Eye (tissue), 1 donor: ENCODE measurements at places on chromosomes 5 and 9.
A peak's percentile ranks its signal among the peaks of the same experiment; 100 is the strongest.

GRCh38 chr5:101424530-101425175 lies 521.6 kb upstream of the ST8SIA4 start:
- no peak for DNase-seq

DNA sequence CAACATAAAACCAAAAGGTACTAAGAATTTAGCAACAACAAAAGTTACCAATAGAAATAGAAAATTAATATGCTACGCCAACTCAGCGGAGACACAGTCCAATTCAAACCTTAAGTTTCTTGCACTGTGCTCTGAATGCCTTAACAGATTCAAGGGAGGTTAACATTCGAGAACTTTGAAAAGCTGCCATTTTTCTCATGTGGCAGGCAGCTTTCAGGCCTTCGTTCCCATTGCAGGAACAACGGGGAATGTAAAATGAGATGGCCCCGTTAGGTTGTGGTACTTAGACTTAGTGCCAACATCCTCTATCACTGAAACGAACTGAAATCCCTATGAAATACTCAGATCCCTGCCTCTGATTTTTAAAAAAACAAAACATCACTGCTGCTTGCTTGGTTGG lies 22.4 kb downstream of the FNBP1 start:
- no peak for DNase-seq

DNA sequence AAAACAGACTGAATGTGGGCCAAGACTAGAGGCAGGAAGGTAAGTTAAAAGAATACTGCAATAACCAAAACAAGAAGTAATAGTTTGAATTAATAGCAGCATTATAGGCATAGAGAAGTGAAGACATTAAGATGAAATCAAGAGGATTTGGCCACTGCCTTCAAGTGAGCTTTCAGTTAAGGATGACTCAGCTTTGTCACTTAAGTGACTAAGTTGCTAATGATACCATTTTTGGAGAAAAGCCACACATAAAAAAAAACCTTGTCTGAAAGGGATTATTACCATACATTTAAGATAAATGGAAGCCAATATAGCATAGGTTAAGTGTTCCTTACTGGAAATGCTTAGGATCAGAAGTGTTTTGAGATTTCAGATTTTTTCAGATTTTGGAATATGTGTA lies 57.0 kb downstream of the ECPAS start:
- DNase-seq = no peak

DNA sequence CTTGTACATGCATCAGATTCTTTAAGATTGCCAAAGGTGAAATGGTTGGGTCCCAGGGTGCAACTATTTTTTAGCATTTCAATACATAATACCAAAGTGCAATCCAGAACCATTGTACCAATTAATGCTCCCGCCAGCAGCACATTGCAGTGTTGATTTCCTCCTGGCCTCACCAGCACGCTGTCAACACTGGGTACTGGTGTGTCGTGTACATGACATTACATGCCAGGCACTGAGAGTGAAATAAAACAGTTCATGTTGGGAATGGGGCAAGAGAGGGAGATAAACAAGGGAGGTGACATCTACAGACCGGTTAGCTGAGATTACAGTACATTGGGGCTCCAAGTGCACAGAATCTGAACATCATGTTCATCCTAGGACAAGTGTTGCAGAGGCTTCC lies 37.8 kb downstream of the HMGCS1 start:
- no peak for DNase-seq

DNA sequence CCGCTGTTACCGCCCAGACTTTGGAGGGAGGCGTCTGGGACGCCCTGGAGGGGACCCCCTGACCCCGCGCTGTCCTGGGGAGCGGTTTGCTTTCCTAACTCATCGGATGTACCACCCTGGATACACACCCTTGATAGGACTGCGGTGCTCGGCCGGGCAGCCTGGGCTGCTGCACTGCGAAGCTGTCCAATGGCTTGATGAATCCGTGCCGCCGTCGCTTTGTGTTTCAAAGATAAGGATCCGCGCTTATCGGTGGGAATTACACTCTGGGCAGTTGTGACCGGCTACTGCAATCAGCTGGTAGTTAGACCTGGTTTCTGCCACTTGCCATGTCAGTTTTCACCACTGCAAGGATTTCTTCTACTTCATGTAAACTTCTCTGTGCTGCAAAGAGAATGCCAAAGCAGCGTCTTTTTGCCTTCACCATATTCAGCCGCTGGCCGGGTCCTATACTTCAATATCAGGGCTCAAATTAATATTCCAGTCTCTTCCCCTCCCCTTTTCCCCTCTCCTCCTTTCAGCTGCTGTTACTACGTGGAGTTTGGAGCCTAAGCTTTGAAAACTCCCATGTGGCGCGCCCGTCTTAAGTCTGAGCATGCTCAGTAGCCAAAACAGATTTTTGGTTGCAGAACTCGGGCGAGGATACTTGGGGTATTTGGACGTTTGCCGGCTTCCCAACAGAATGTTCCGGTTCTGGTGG lies 727 bp downstream of the SMAD5 start:
- DNase-seq = peak; percentile 80

DNA sequence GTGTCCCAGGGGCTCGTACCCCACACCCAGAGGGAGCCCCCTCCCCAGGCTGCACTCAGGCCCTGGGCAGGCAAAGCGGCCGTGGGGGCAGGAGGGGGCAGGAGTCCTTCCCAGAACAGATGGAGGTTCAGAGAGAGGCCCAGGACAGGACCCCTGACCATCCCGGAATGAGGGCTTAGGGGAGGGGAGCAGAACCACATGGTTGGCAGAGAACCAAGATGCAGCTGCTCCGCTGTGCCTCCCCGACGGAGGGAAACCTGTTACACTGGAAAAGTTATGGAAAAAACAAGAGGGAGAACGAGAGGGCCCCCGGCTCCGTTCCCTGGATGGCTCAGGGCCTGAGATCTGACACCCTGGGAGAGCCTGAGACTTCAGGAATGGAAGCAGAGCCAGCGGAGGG lies 22.7 kb downstream of the SLC12A7 start:
- DNase-seq = peak; percentile 48

DNA sequence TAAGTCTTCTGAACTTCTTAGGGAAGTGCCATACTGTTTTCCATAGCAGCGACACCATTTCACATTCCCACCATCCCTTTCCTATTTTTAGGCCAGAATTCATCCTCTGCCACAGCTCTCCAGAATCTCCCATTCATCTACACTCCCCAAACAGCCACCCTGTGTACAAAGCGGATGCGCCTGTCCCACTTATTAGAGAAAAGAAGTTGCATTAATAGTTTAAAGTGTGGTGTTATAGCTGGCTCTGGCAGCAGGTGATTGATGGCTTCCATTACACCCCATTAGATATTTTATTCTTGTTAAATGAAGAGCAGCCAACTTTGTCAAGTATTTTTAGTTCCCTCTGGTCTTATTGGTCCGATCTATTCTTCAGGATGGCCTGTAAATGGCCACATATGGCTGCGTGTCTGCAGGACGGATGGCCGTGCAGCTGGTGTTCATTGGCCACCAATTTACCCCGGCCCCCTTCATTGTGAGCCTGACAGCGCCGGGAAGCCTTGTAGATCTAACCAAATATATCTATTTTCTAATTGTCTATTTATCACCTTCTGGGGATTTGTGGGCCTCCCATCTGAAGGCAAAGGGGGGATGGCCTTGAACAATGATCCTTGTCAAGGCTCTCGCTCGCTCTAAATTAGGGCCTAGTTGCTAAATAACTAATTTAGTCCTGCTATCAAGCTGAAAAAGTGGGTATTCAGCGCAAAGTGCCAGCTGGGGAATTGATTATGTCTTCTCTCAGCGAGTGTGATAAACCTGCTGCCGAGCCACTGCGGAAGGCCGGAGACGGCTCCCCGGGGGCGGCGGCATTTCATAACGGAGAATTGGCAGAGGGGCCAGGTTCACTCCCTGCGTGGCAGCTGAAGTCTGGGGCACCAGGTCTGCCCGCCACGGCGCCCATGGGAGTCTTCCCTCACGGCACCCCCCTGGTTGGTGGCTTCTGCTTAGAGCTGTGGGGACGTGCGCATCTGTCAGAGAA lies 141.1 kb downstream of the MELK start:
- DNase-seq = no peak

DNA sequence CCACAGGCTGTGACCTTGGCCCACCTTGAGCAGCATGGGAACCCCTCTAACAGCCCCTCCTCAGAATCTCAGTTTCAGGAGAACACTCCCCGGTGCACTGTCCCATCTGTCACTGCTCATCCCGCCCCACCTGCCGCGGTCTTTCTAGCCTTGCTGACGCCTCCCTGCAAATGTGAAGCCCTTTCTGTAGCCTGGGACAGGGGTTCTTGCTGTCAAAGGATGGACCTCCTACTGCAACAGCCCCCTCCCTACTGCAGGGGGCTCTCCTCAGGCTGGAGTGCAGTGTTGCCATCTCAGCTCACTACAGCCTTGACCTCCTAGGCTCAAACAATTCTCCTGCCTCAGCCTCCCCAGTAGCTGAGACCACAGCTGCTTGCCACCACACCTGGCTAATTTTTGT lies 20.0 kb downstream of the OR2V1 start:
- no peak for DNase-seq

- peak; percentile 53 for DNase-seq
These were observed 51.2 kb upstream of the ZNF366 start for GRCh38 chr5:72558383-72558782.

DNA sequence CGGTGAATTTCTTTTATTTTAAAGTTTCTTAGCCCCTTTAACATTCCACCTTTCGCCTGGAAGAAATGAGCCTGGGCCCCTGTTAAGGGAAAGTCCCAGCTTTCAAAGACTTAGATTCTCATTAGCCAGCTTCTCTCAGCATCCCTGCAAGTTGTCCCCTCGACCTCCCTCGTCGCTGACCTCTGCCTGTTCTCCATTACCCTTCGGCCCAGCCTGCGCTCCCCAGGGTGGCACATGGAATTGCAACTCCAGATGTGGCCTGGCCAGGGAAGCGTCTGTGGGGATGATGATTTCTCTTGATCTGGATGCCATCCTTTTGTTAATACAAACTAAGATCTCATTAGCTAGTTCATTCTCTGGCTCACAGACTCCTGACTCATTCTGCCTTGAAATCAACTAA lies 43.4 kb upstream of the FANCC start:
- peak; percentile 60 for DNase-seq

DNA sequence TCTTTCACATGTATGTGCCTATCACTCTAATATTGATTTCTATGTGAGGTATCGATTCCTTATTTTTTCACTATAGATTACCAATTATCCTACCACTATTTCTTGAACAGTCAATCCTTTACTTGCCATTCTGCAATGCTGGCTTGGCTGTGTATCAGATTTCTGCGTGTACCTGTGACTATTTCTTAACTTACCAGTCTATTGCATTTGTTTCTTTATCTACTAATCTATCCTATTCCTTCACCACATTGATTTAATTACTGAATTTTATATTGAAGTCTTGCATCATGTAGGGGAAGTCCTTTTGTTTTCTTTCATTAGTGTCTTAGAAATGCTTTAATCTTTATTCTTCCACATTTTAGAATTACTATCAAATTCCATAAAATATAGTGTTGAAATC lies 684.8 kb downstream of the LRRC70 start:
- DNase-seq = no peak

DNA sequence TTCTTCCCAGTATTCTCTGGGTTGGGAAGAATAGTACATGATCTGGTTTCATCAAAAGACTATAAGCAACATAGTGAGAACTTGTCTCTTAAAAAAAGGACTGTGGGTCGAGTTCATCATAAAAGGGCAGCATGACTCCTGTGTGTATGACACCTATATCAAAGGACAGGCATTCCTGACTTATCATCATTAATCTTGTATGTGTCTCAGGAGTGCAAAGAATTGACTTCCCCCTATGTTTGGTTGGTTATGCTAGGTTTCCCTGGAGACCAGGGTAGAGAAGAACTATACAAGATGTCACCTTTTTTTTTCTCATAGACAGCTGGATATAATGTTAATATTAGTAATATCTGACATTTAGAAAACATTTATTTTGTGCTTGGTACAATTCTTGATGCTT lies 173.1 kb upstream of the ANKRD55 start:
- no peak for DNase-seq

DNA sequence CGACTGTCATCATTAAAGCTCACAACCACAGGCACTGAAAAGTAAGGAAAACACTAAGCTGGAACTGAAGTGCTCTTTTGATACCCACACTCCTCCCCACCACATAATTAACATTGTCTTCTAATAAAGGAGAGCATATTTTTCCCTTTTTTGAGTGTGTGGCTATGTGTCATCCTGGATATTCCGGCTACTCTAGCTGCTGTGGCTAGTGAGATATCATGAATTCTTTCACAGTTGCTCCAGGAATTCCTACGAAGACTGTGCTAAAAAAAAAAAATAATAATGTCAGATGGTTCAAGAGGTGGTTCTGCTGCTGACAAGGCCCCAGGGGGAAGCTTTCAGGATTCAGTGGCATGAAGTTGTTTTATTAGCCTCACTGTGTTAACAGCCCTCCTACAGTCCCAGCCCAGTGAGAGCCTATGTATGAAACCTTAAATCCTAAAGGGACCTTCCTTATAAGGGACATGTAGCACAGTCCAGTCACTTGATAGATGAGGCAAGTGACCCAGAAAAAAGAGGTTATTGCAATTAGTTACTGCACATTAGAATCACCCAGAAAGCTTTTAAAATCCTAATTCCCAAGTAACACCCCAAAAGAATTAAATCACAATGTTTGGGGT lies 46.6 kb downstream of the TMEM252 start:
- DNase-seq = peak; percentile 52

GRCh38 chr5:77232574-77233358 lies 22.3 kb downstream of the PDE8B start:
- peak; percentile 40 for DNase-seq

DNA sequence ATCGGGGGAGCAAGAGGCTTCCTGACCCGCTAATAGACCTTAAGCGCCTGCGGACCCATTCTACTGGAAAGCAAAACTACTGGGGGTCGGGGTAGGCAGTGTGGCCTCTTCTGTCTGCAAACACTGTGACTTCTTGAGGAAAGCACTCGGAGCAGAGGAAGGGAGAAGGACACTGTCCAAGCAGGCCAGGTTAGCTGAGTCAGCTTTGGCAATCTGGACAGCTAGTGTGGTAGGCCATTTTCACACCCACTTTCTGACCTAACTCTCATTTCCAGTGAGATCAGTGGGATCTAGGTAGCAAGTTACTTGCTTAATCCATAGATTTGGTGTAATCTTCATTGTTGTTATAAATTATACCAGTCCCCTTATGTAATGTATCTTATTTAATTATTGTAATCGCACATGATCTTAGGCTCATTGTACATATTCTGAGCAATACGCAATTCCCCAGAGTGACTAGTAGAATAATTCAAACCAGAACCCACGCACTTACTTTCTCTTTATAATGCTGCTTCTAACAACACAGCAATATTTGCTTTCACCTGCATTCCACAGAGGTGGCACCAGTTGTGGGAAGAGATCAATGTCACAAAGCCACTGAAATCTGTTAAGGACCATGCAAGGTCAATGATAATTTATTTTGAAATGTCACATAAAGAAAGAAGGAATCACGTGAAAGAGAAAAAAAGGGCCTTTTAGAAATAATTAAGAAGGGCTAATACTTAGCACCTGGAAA lies 82.9 kb downstream of the NREP start:
- DNase-seq = no peak

- no peak for DNase-seq
These were observed 47.2 kb downstream of the GTF3C4 start for GRCh38 chr9:132717326-132717945.

GRCh38 chr5:32690153-32690552 lies 21.0 kb upstream of the NPR3 start:
- DNase-seq = no peak
